Fibroblast of pulmonary artery (primary cell): ENCODE measurements at places on chromosomes 2 and 18.

DNA sequence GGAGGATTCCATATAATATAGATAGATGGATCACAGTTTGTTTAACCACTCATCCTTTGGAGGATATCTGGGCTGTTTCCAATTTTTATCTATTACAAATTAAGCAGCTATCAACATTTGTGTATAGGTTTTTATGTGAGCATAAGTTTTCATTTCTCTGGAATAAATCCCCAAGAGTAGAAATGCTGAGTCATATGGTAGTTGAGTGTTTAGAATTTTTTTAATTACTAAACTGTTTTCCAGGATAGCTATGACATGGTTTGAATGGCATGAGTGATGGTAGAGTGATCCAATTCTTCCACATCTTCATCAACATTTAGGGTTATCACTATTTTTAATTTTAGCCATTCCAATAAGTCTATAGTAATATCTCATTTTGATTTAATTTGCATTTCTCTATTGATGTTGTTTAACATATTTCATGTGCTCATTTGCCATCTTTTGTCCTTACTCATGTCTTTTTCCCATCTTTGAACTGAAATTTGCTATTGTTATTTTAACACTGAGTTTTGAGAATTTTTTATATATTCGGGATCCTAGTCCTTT is 31.4 kb downstream of the ABCB11 start:
- peak; percentile 35 for DNase-seq

GRCh38 chr18:9428862-9429661 is 46.3 kb upstream of the RALBP1 start:
- no peak for DNase-seq

DNA sequence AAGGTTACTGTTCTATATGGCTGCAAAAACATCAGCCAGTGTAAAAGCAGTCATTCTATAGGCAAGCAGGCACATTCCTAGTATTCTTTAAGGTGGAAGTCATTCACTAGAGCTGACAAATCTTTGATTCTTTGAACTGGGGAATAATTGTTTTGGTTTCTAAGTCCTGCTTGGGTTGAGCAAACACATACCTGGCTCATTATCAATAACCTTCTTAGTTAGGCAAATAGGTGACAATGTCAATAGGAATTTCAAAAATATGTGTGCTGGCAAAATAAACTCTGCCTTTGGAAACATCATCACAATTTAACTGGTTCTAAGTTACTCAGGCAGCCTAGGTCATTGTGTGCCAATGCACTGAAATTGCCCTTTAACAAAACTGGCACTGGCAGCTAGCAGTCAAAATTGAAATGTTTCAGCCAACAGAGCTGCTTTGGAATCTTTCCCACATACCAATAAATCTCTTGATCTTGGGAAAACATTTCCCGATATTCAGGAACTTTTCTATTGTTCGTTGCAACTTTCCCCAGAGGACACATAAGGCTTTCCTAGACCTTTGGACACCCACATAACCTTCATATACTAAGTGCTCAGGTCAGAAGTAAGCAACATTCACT is 402.0 kb upstream of the MMADHC start:
- DNase-seq = peak; percentile 28

DNA sequence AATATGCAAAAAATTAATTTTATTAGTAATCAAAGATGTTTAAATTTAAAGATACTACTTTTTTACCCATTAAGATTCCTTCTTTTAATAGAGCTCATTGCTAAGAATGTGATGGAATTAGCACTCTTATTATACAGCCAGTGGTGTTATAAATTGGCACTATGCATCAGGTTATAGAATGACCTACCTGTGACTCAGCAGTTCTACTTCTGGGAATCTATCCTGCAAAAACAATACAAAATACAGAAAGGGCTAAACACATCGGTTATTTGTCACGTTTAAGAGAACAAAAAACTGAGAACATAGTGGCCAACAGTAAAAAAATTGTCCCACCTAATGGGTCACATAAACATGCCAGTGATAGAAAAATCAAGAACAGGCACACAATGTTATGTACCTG is 9.4 kb upstream of the ADD2 start:
- DNase-seq = no peak

GRCh38 chr18:48475635-48476549 is 62.9 kb upstream of the CTIF start:
- peak; percentile 88 for DNase-seq

GRCh38 chr2:170369894-170370293 is 191.9 kb downstream of the MYO3B start:
- DNase-seq = peak; percentile 41

GRCh38 chr2:156892467-156893281 is 364.8 kb upstream of the GALNT5 start:
- peak; percentile 79 for DNase-seq

- no peak for DNase-seq
Measured at GRCh38 chr18:60794802-60795201, 422.2 kb upstream of the MC4R start.

- no peak for DNase-seq
Measured at GRCh38 chr2:237665713-237666143, 38.3 kb downstream of the LRRFIP1 start.

- DNase-seq = peak; percentile 47
Measured at GRCh38 chr2:28754321-28754720, 2.7 kb downstream of the PPP1CB start.

GRCh38 chr2:210189452-210190138 is 18.4 kb upstream of the KANSL1L start:
- DNase-seq = no peak

DNA sequence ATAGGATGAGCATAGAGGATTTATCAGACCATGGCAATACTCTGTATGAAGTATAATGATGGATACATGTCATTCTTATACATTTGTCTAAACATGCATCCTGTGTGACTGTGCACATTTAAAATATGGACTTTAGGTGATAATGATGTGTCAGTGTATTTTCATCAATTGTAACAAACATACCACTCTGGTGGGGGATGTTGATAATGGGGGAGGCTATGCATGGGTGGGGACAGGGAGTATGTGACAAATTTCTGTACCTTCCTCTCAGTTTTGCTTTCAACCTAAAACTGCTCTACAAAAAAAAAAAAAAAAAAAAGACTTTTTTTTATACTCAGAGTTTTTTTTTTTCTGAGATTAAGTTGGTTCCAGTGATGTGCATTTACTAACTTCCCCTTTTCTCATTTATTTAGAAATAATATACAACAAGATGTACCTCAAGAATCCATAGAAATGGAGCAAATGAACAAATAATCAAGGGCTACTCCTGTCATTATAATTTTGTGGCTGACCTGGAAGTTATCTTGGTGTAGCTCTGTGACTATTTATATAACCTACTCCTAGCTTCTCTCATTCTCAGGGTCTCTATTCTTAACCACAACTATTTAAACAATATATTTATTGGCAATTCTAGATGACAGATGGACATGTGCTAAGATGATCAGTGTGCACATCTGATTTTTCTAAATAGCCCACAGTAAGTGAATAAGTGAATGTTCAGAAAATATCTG is 108.9 kb upstream of the ITGA4 start:
- DNase-seq = no peak

GRCh38 chr2:144712550-144712940 is 192.6 kb upstream of the ZEB2 start:
- DNase-seq = peak; percentile 3

GRCh38 chr2:240323601-240324291 is 111.7 kb upstream of the GPC1 start:
- no peak for DNase-seq

GRCh38 chr18:21602299-21602587 is 1.7 kb upstream of the ESCO1 start:
- DNase-seq = no peak

- no peak for DNase-seq
Measured at GRCh38 chr2:165475277-165476004, 5.9 kb downstream of the CSRNP3 start.

DNA sequence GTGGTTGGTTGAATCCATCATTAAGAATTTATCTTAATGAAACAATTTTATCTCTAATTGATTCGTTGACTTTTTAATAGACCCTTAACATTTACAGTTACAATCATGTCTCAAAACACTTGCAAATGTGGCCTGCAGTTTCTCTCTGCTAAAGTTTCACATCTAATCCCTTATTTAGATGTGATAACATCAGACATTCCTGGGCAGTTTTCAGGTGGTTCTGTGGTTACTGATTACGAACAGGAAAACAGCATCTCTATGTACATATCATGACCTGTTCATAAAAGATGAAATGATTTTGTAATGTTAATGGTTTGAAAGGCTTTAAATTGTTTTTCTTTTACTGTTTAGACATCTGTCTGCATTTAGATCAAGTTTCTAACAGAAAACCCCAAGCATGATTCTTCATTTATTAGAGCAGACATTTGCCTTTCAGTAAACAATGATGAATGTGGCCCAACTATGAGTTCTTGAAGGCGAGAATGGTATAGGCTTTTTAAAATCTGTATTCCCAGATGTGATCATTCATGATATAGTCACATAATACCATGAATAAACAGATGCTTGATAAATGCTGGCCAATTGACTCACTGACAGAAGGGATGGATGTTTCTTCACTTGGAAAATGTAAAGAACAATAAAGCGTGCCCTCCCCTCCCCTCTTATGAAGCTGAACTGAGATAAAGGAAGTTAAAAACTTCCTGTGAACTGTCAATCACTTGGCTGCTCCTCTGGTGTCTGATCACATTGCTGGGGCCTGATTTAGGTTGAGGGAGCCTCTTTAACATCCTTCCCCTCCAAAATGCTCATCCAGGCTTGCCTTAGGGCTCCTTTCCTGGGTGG is 3.5 kb downstream of the CAPN14 start:
- no peak for DNase-seq

DNA sequence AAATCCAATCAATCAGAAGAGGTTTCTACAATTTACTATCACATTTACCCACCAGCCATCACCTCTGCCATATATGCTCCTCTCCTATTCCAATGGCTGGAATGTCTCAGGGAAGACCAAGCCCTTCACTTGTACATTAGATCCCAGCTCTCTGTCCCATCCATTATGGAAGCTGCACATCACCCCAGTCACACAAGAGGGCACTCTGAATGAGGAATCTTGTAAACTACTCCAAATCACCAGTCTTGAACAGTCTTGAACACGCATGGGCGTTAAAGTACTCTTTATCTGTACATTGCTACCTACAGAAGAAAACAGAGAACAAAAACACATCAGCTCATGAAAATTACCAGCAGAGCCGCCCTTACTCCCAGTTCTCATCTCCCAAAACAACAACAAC is 38.7 kb downstream of the ZC3H8 start:
- peak; percentile 55 for DNase-seq

- no peak for DNase-seq
Measured at GRCh38 chr18:57730146-57730545, 73.0 kb downstream of the ATP8B1 start.

DNA sequence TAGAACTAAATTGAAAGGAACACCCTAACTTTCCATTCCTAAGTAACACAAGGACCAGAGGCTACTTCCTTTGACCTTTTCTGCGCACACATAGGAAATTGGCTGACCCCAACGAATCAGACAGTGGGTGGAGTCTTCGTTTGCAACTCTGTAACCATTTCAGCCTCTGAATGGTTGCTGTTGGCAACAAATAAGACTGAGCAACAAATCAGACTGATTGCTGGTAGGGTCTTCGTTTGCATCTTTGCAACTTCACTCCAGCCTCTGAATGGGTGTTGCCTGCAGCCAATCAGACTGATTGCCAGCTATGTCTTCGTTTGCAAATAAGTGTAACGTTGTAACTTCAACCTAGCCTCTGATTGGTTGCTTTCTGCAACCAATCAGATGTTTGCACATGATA is 34.6 kb downstream of the USP40 start:
- no peak for DNase-seq
